ENCODE measurements at places on chromosomes 2 and 18. TPM values are rescaled to one million over a fixed set of nuclear protein-coding genes. Genes with fewer than 3 reads are reported as not detected.

CACNB4 gene
- polyA plus RNA-seq: 15.5 TPM

TNFAIP6 gene
- polyA plus RNA-seq: 1.4 TPM

ARHGEF33 gene
- 3.4 TPM for polyA plus RNA-seq

CASP10 gene
- 10.8 TPM for polyA plus RNA-seq

SMYD5 gene
- 43.4 TPM for polyA plus RNA-seq

REG1A gene
- polyA plus RNA-seq: not detected

SNTG2 gene
- 3.2 TPM for polyA plus RNA-seq

DRC1 gene
- 3.4 TPM for polyA plus RNA-seq

FEV gene
- not detected for polyA plus RNA-seq

CYP20A1 gene
- polyA plus RNA-seq: 28.5 TPM

IL37 gene
- 0.40 TPM for polyA plus RNA-seq

DNA sequence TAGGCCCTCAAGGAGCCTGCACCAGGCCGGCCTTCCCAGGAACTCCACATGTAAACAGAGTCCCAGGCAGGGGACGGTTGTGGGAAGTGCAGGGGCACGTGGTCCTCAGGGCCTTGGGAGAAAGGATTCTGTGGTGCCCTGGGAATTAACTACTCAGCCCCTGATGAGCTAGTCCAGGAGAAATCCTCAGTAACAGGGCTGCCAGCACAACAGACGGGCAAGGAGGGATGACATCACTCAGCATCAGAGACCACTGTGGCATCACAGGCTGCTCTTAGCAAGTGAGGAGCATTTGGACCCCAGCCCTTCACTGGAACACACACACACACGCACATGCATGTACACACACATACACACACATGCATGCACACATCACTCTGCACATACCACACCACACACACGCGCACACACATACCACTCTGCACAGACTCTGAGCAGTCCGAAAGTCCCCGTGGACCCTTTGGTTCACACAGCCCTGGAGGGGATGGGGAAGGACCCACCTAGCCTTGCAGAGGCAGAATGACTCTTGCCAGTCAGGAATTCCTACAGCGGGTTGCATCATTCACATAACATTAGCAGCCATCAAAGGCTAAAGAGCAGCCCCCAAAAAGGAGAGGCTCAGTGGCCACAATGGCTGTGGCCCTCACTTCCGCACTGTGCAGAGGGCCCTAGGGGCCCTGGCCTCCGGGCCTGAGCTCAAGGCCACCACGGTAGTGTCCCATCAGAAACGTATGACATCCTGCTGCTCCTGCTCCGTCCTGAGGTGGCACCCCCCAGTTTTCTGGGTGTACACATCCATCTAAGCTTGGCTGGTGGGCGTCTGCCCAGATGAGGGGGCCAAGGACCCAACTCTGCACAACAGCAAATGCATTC, 1.9 kb upstream of the NMUR1 start:
- DNase-seq: no peak

DNA sequence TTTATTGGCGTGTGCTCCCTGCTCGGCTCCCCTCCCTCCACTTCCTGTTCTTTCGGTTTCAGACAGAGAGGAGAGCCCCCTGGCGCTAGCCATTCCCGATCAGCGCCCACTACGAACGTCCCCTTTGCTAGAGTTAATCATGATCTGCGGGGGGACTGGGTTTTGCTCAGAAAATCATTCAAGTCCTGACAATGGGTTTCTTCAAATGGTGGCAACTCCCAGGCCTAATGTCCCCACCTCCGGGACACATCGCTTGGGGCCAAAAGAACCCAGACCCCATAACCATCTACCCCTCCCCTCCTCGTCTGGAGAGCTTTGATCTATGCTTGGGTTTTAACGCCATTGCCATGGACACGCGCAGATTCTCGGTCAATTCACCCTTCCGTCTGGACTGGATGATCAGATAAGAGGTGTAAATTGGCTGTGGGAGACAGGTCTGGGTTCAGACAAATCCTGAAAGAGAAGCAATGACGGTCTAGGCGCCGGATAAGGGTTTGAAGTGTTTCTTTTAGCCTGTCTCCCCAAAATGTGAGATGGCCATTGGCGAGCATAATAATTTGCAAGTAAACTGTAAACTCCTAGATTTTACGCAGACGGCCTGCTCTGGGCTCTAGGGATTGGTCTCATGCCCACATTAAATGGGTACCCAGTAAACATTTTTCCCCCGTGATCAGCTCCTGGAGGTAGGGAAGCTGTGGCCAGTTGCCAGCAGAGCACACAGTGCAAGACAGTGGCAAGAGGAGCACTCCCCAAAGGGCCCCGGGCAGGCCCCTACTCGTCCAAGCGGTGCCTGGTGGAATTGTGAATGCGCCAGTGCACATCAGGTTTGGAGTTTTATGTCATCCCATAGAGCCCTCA, 4.7 kb downstream of the NRP2 start:
- no peak for DNase-seq

DNA sequence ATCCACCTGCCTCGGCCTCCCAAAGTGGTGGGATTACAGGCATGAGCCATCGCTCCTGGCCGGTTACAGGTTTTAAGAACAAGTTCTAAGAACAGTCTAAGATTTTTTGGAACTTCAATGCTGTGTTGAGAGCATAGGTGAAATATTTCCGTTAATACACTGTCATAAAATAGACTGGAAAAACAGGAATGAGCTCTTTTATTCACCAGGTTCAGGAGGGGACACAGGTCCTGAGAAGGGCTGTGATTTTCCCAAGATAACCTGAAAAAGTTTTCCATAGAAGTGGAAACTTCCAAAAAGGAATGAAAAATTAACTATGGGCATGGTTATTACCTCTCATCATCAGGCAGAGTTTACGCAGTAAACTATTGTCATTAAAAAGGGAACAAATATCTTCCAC, 97.6 kb upstream of the TMEM178A start:
- DNase-seq: no peak

DNA sequence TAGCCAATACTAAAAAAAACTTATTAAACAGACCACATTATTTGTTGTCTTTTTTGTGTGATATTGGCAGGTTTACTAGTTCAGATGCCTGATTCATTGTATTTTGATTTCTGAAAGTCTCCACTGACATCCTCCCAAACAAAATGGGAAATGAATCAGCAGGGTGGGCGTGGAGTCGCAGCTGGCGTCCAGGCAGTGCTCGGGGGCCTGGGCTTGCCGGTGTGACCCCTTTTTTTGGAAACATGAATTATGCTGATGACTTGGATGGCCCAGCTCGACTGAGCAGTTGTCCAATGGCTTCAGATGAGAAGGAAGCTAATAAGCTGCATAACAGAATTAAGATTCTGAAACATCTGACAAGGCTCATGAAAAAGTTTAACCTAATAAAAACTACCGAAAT, 1.7 kb upstream of the KCNG2 start:
- DNase-seq: no peak

GRCh38 chr2:129769185-129769991, 210.1 kb upstream of the RAB6C start:
- no peak for DNase-seq

DNA sequence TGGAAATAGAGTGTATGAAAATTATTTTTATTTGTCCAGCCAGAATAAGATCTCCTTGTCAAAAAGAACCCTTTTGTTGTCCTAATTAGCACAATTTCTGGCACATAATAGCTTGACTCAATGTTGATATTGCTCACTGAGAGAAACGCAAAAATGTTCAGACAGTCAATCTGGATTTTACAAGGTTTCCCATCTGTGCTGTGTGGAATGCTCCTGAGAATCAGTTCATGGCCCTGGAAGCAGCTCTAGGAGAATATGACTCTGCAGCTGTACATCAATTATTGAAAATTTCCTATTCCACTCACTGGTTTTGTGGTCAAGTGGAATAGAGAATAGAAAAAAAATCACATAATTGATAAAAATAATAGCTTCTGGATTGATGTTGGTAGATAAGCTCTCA, 1582.9 kb upstream of the NXPH2 start:
- no peak for DNase-seq

GRCh38 chr18:6156446-6156845, 258.3 kb downstream of the L3MBTL4 start:
- DNase-seq: no peak

DNA sequence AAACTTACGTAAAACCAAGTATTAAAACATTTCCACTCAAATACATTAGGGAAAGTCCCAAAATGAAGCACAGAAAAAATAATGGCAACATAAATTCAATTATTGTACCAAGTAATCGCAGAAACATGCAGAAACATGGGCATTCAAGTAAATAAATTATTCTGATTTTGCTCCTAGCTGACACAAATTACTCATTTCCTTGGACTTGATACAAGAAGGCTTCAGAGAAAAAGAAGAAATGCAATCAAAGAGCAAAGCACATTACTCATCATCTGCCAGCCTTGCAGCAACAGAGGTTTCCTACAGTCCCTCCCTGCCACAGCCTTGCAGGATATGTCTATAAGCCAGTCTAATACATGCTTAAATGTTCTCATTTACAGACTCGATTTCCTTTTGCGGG, 439.8 kb upstream of the LYPD1 start:
- DNase-seq: no peak

DNA sequence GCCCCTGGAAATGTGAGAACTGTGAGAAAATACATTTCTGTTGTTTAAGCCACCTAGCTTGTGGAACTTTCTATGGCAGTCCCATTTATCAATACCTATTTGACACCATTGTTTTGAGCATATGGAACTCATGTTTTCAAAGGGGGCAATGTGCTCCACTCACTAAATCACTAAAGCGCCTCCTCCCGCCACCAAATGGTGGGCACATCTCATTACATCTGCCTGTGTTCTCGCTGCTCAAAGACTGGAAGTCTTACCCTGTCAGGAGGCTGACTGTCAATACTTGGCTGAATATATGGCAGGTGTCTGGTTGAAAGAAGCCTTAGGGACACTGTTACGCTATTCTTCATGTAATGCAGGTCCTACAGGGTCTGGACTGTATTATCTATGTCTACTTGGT, 767.7 kb downstream of the TSN start:
- DNase-seq: no peak

DNA sequence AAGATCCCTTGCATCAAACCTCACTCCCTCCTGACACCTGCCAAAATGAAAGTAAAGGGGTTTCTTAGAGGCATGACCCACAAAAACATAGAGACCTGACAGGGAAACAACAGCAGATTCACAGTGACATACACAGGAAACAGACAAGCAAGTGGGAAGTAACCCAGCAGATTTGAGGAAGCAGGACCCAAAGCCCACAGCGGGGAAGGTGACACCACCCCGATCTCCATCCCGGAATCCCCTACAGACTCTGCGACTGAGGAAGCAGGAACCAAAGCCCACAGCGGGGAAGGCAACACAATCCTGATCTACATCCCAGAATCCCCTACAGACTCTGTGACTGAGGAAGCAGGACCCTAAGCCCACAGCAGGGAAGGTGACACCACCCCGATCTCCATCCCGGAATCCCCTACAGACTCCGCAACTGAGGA, 21.6 kb downstream of the CIB4 start:
- no peak for DNase-seq

GRCh38 chr18:79353267-79353666, 42.5 kb upstream of the NFATC1 start:
- peak; percentile 31 for DNase-seq

DNA sequence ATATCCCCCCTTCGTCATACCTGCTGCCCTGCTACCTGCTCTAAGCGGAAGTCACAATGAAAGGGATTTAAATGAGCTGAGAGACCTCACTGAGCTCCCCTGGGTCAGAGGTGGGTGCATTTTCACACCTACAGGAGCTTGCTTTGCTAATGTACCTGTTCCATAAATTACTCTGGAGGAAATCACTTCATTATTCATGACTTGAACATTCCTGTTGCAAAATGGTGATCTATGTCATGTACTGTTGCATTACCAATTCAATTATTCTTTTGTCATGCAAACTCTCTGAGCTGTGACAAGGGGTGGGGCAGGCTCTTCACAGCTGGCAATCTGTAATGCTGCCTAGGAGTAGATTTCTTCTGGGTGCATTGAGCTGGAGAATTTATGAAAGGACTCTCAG, 761.3 kb downstream of the TSN start:
- DNase-seq: no peak

DNA sequence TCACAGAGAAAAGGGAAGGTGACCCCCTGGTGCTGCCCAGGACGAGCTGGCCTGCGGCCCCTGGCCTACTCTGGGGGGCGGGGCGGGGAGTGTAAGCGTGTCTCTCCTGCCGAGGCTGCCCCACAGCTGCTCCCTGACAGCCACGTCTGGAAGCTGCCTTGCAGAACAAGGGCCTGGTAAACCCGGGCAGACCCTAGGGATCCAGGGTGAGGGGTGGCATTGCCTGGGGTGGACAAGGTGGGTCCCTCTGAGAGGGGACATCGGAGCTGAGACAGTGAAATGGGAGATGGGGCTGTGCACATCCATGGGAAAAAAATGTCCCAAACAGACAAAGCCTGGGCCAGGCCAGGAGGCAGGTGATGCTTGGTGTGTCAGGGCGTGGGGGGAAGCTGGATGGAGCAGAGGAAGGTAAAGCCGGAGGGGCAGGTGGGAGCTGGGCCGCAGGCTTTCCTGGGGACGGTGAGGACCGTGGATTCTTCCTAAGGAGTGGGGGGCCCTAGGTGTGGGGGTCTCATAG, 66.0 kb upstream of the HDAC4 start:
- no peak for DNase-seq

DNA sequence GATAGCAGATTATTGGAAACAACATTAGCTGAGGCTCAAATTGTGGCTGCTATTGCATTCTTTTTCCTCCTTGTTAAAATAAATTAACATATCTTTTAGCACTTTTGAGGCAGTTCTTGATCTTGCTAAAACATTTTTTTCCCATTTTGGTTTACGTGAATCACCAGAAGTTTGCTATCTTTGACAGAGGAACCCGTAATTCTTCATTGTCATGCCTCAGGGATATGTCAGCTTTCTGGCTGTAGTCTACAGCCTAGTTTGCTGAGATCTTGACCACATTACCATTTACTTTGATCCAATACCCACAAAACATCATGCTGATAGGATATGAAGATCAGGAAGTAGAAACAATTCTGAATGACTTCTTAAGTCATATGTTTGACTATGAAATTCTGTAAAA, 25.1 kb upstream of the FANCL start:
- DNase-seq: no peak

- DNase-seq: no peak
These were observed 79.0 kb downstream of the GCA start for GRCh38 chr2:162422894-162423293.
